ENCODE measurements at places on chromosomes 5 and 9.

- DNase-seq = no peak
Measured at GRCh38 chr9:98118640-98119601, at the start of gene TRIM14. Gene TRIM14 (minus strand): TSS chr9:98119222. CDS start chr9:98119188, 34 bp downstream.

- DNase-seq = no peak
Measured at GRCh38 chr5:38593959-38594358, 37.5 kb upstream of the LIFR start.

DNA sequence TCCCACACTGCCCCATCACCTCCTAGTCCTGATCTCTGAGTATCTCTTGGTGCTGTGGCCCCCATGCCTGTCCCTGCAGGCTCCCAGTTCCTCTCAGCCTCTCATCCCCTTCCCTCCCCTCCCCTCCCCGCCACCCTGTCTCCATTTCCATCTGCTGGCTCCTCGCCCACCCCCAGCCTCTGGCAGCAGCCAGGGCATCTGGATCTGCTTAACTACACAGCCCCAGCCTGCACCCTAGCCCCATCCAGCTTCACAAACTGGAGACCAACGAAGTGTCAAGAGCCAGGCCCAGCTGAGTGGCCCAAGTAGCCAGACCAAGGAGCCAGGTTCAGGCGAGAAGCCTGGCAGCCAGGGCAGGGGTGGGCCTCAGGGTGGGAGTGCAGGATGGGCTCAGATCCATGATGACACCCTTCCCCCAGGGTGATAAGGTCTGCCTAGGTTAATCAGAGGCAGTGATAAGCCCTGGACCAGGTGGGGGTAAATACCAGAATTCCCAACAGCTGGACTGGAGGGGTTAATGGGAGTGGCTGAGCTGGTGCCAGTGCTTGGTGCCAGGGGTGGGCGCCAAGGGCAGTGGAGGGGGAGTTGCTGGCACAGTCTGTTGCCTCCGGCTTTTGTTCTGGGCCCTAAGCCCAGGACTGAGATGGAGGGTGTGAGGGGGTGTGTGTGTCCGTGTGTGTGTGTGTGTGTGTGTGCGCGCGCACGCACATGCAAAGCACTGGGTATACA, 2.5 kb downstream of the IL11RA start:
- no peak for DNase-seq

- DNase-seq = no peak
Measured at GRCh38 chr9:107644733-107645463, 155.3 kb upstream of the KLF4 start.

GRCh38 chr5:32600054-32600622, 14.8 kb downstream of the SUB1 start:
- no peak for DNase-seq

DNA sequence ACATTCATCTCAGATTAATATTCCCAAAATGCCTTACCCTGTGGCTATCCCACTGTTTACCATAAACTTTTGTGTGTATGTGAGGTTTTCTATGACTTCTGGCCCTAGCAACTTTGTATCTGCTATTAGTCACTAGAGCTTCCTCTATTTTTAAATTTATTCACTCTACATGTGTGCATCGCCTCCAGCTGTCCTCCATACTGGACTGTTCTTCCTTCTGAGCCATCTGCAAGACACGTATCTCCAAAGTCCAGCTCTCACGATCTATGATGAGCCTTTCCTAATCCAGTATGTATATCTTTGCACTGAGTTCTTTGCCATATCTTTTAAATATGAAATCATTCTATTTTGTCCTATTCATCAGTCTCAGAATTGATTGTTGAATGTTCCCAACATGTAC, 1.7 kb upstream of the GNG10 start:
- no peak for DNase-seq

DNA sequence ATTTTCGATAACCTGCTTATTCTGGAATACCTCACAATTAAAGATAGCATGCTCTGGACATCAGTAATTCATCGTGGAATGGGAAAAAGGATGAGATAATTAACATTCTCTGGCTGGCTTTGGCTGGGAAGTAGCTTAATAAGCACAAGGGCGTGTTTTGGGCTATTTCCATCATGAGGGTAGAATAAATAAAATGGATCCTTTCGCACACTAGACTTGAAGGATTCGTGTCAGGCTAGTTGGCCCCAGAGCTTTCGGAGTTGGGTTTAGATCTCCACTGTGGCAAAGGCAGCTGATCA, 151.2 kb upstream of the ADRA1B start:
- DNase-seq = no peak

GRCh38 chr9:114303571-114303970, 19.3 kb upstream of the ORM1 start:
- DNase-seq = no peak

GRCh38 chr5:31131381-31131891, 62.0 kb upstream of the CDH6 start:
- no peak for DNase-seq

- no peak for DNase-seq
Measured at GRCh38 chr5:69265931-69266330, 31.2 kb downstream of the CDK7 start.

Data from NCI-H187 (cell line).